ENCODE measurements at places on chromosomes 12 and 14.

- DNase-seq = no peak
Observed at GRCh38 chr14:99944241-99944651, 121.0 kb upstream of the EVL start.

DNA sequence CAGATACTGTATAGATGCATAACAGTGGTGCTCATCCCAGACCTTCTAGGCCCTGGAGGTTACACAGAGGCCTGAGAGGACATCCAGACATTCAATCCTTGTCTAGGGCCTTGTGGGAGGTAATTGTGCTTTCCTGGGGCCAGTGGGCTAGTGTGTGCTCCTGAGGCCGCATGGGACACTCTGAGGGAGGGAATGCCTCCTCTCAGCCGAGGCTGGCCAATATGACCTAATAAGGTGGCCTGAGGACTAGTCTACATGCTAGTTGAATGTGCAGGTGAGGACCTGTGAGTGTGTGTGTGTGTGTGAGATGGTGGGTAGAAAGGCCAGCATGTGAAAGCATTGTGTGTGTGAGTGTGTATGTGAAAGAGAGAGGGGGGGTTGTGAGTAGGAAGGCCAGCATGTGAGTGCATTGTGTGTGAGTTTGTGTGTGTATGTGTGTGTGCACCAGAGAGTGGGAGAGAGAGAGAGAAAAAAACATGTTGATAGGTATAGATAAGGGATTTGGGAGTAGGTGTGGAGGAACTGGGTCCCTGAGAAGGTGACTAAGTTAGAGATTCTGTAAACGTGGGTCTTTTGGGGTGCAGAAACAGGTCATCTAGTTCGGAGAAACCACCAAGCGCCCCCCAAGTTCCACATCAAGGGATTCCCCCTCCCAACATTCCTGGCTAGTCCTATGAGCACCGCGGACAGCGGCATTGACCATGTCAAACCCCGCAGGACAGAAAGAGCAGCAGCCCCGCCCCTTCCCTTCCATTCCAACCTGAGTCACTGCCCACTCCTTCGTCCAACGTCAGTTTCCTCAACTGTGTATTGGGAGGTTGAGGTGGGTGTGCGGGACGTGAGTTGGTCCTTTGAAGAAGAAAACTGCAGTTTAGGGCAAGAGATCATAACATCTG, 9.7 kb upstream of the KRT81 start:
- no peak for DNase-seq

- DNase-seq = no peak
Observed at GRCh38 chr14:105012171-105012985, 8.5 kb downstream of the CDCA4 start.

DNA sequence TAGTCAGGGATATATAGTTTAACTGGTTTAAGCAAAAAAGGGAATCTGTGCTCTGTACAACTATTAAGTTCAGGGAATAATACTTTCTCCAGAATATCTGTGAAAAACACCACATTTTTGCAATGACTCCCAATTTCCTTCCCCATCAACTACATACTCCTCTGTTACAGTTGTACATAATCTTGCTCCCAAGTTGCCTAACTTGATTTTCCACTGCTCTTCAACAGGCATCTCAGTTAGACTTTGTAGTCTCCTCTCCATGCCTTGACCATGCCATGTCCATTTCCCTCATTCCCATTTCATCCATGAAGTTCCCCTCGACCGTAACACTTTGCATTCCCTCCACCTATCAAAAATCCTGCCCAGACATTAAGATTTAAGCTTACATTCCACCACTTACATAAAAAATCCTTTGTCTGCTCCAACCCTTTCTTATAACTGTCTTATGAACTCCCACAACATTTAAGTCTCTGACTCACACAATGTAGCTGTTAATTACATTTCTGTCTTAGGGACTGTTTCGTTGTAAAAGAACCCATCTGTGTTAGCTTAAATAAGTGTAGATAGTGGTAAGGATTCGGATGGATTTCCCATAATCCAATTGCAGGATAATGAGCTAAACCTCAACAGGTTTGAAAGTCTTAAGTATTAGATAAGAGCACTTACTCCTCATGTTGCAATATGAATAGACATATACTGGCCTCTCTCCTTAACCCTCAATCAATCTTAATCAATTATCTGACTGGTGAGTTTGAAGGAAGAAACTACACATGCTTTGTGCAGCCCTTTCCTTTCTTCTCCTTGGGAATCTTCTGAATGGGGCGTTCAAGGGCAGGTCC, 156.5 kb downstream of the PAWR start:
- no peak for DNase-seq

GRCh38 chr14:99562856-99563748, 40.9 kb downstream of the CCDC85C start:
- DNase-seq = no peak

DNA sequence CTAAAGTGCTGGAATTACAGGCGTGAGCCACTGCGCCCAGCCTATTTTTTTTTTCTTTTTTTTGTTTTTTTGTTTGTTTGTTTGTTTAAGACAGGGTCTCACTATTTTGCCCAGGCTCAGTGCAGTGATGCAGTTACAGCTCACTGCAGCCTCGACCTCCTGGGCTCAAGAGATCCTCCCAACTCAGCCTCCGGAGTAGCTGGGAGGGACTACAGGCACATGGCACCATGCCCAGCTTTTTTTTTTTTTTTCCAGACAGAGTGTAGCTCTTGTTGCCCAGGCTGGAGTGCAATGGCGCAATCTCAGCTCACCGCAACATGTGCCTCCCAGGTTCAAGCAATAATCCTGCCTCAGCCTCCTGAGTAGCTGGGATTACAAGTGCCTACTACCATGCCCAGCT, 5.8 kb upstream of the ITFG2 start:
- no peak for DNase-seq

- no peak for DNase-seq
Observed at GRCh38 chr12:115451780-115452736, 768.1 kb upstream of the TBX3 start.

DNA sequence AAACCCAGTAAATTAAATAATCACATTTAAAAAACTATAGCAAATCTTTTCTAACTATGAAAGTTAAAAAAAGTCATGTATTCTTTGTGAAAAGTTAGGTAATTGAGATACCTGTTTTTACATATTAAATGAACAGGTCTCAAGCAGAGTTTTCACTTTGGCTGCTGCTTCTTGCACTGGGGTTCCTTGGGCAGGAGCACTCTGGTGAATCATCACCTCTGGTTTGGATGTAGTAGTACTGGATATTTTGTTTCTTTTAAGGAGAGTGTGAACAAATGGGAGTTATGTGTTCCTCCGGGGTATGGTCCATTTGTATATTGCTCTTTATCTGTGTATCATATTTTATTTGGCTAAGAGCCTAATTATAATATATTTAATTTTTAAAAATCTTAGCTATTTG, 82.7 kb downstream of the FUT8 start:
- no peak for DNase-seq

DNA sequence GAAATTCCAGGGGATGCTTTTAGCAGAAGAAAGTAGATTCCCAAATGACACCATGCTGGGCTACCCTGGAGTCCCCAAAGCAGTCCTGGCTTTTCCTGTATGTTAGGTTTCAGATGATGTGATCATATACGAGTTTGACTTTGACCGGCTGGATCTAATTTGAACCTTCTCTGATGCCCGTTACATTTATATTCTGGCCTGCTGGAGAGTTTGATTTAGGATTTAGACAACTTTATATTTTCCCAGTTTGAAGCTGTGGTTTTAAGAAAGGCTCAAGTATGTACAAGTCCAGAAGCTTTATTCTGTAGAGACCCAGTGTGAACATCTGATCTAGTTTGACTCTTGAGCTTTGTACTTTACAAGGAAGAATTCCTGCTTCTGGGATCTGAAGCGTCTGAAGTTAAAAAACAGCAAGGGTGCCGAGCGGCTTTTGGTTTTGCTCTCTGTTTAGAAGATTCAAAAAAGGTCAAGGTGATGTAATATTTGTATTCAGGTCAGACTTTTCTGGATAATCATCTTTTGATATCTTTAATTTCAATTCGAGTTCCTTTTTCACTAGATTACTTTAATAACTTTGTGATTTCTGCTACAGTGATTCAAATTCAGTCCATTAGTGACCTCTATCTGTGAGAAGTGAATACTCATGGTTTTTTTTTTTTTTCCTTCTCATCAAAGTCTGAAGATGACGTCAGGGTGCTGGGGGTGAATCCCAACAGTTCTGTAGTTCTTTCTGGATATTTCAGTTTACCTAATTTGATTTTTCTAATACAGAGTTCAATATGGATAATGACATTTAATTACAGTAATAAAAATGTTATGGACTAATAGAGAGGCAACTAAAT, 6.3 kb downstream of the FLRT2 start:
- no peak for DNase-seq

DNA sequence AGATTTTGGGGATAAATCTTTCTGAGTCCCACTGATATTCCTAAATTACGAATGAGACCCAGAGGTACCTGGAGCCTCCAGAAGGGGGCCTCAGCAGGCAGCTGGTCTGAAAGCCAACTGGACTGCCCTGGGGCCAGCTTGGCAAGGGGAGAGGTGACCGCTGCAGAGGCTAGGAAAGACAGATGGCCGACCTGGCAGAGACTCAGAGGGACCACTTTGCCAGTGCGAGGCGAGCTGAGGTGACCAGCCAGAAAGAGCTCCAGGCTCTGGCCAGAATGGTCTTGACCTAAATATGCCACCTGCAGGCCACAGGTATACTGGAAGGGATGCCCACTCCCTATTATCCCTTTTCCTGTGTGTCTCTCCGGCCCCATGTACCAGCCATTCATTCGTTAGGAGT, 256.8 kb upstream of the GARIN6 start:
- no peak for DNase-seq

DNA sequence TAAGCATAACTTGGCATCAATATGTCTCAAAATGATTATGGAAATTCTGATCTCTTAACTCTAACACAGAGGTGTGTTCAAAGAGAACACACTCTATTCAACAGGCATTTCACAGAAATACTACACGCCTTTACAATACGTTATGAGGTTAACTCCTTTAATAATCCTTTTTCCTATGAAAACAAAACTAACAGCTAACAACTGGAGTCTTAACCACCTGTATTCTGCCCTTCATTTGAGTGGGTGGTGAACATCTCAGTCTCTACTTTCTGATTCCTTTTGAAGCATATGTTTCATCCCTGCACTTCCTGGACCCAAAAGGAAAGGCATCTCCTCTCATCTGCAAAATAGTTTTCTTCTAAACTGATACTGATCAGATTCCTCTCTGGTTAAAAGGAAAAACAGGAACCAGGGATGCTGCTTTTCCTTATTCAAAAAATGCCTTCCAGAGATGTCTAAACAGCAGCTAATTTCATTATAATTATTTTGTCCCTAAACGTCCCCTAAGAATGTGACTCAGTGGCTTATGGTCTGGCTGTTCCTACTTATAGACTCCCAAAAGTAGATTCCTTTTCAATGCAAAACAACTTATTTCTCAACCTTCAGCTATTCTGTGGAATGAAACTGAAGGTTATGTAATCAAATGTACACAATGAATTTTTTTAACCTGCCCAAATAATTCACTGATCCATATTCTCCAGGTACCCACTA, 24.1 kb downstream of the ITPR2 start:
- no peak for DNase-seq

DNA sequence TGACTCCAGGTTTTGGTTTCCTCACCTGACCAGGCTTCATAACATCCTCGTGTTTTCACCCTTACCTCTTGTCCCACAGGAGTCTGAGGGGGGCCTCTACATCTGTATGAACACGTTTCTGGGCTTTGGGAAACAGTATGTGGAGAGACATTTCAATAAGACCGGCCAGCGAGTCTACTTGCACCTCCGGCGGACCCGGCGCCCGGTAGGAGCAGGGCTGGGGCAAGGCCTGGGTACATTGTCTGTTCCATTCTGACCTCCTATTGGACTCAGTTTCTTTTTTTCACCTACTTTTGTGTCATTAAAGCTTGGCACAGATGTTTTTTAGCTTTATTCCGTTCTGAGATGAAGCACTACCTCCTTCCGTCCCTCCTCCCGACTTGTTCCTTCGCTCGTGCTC, 3.4 kb downstream of the USP5 start:
- DNase-seq = no peak

- DNase-seq = no peak
Observed at GRCh38 chr12:68319988-68320623, 12.1 kb downstream of the MDM1 start.

GRCh38 chr12:79988368-79988767, 53.5 kb upstream of the PPP1R12A start:
- no peak for DNase-seq

GRCh38 chr12:120940799-120941198, 36.6 kb upstream of the SPPL3 start:
- no peak for DNase-seq

DNA sequence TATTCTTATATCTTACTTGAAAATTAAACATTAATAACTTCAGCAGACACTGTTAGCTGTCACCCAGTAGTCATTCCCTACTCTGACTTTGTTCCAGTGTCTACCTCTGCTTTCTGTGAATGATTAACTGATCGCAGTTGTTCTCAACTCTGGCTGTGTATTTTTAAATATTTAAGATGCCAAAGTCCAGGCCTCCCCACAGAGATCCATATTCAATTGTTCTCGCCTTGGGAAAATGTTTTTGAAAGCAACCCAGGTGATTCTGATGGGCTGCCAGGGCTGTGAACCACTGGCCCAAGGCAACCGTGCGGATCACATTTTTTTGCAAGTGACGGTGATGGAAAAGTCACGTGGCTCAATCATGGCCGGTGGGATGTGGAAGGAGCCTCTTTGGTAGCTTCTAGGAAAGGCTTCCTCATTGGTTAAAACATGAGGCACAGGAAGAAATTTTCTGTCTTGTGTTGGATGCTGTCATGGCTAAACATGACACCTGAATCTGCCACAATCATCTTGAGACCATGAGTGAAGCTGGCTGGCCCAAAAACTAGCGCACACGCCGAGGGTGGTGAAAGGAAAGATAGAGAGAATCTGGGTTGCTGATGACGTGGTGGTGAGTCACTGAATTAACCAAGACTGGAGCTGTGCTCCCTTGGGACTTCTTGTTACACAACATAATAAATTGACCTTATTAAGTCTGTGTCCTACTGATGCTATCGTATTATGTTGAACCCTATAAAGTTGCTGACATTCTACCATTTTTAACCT, 37.2 kb downstream of the RDH12 start:
- no peak for DNase-seq

DNA sequence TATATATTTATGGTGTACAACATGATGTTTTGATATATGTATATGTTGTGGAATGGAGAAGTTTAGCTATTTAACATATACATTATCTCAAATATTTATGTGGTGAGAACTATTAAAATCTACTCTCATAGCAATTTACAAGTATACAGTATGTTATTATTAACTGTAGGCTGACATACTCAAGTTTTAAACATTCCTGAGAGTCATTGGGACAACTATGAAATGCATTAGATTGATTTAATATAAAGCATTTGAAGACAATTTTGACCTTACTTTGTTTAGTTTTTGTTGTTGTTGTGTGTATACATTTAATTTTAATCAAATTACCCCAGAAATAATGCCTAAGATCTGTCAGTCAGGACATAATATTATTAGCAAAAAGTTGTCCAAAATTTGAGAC, 99.5 kb downstream of the LRRK2 start:
- DNase-seq = no peak

DNA sequence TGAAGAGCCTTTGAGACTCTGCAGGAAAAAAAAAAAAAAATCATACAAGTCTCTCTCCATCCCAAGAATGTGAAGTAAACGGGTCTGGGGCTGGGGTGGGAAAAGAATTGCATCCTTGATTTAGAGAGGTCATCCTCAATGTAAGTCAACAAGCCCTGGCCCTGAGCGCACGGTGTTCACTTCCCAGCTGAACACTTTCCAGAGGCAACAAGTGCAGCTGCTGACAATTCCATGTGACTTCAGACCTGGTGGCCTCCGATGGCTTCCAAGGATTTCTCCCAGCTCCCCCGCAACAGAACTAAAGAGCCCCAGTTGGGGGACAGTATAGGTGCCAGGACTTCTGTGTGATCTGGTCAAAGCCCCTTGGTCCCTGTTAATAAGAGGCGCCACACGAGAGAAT, 2.4 kb downstream of the RILPL1 start:
- no peak for DNase-seq
